ENCODE measurements at places on chromosomes 5 and 9. TPM values are rescaled to one million over a fixed set of nuclear protein-coding genes. Genes with fewer than 3 reads are reported as not detected.

GRCh38 chr5:99590806-99591205 is 662.0 kb upstream of the CHD1 start:
- DNase-seq: no peak

- DNase-seq: no peak
These were observed 803 bp upstream of the CCNO start for GRCh38 chr5:55234121-55234700.

WWC1 gene
- 0.33 TPM for total RNA-seq

ZFP37 gene
- 2.3 TPM for total RNA-seq

DNA sequence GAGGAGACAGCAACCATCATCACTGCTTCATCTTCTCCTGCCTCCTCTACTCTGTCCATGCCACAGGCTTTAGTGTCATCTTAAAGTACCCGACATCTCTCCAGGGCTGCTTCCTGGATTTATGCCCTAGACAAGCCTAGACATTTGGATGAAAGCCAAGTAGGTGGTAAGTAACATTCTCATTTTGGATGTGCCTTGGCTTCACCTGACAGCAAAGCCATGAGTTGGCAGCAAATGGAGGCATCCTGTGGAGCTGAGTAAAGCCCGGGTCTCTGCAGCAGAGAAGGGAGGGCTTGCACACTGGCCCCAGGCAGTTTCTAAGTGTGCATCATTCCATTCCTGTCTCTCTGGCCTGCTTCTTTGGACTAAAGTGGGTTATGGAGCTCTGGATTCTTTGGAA is 299.1 kb downstream of the DMAC1 start:
- DNase-seq: no peak

GRCh38 chr5:172441262-172441751 is 13.0 kb downstream of the SH3PXD2B start:
- no peak for DNase-seq

- DNase-seq: no peak
These were observed 20.6 kb upstream of the ZFYVE16 start for GRCh38 chr5:80387063-80387768.

GRCh38 chr5:174187481-174187880 is 142.0 kb downstream of the NSG2 start:
- DNase-seq: no peak

C8G gene
- total RNA-seq: 0.67 TPM

- DNase-seq: no peak
These were observed 1.3 kb upstream of the INIP start for GRCh38 chr9:112719241-112719691.

FRMD3 gene
- 17.2 TPM for total RNA-seq
